ENCODE measurements at places on chromosomes 13 and 19.

GRCh38 chr13:95926231-95926630 is 127.0 kb downstream of the UGGT2 start:
- DNase-seq, result no peak

- DNase-seq, result no peak
Measured at GRCh38 chr13:79194272-79194671, 211.8 kb downstream of the RBM26 start.

DNA sequence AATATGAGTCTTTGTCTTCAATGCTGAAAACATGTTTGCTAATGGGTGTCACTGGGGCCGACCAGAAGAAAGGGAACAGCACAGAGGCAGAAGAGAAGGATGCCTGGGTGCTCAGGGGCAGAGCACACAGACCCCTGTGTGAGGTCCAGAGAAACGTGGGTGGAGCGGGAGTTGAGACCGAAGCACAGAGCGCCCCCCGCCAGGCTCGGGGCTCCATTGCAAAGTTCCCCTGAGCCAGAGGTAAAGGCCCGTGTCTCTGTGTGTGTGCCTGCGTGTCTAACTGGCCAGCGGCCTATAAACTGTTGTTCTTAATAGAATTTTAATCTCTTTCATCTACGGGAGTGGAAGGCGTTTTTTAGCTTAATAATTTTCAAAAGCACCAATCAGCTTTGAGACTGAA is 343.1 kb downstream of the TEX29 start:
- DNase-seq, result no peak

DNA sequence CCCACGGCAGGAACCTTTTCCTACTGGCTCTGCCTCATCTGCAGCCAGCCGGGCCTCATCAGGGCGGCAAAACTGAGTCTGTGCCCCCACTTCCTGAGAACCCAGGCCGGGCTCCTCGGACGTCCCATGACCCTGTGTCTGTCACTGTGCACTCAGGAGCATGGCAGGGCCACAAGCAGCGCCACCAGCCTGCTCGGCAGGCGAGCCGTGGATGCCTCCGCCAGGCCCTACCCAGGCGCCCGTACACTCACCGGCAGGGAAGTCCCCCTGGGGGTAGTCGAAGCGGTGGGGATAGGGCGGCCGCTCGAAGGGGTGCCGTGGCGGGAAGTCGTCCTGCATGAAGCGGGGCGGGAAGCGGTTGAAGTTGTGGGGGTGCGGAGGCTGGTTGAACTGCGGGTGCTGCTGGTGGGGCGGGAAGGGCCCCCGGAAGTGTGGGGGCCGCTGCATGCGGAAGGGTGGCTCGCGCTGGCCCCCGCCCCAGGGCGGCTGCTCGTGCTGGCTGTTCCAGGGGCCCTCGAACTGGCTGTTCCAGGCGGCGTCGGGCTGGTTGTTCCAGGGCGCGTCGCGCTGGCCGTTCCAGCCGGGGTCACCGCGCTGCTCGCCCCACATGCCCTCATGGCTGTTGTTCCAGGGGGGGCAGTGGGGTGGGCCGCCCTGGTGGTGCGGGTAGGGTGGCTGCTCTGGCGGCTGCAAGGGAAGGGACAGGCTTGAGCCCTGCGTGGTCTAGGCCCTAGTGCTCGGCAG is 17.1 kb downstream of the CHERP start:
- DNase-seq, result no peak

GRCh38 chr13:108056278-108056677 is 159.1 kb downstream of the LIG4 start:
- DNase-seq, result no peak

DNA sequence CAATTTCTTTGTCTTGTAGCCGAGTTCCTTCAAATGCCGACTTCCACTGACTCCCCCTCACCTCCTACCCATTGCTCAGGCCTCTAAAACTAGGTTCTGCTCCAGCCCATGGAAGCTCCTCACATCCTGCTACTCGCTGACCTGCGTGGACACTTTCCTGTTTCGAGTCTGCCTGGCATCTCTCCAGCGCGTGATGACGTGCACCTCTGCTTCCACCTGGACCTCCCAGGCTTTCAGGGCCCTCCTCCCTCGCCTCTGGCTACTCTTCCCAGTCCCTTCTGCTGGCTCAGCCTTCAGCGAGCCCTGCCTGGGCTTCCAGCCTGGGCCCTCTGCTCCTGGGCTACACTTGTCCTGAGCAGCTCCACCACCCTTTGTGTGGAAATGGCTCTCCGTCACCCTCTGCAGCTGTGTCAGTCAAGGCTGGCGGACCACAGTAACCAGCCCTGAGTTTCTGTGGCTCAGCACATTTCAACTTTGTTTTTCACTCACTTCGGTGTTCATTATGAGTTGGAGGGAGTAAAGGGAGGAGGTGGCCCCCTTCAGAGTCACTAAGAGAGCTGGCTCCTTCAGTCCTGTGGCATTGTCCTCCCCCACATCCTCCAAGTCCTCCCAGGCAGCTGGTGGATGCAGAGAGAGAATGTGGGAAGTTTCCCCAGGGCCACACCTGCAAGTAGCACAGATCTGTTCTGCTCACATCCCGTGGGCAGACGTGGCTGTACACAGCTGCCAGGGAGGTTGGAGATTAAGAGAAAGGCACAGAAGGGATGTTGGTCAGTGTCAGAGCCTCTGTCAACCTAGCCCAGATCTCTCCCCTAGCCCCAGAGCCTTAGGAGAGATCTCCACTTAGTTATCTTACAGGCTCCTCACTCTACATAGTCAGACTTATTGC is 49.4 kb downstream of the SERP2 start:
- DNase-seq, result no peak

- no peak for DNase-seq
Measured at GRCh38 chr19:4584670-4585460, 25.4 kb upstream of the SEMA6B start.

- no peak for DNase-seq
Measured at GRCh38 chr13:108680011-108680410, 50.6 kb downstream of the MYO16 start.

- DNase-seq, result no peak
Measured at GRCh38 chr19:15317392-15318071, 14.8 kb downstream of the BRD4 start.

DNA sequence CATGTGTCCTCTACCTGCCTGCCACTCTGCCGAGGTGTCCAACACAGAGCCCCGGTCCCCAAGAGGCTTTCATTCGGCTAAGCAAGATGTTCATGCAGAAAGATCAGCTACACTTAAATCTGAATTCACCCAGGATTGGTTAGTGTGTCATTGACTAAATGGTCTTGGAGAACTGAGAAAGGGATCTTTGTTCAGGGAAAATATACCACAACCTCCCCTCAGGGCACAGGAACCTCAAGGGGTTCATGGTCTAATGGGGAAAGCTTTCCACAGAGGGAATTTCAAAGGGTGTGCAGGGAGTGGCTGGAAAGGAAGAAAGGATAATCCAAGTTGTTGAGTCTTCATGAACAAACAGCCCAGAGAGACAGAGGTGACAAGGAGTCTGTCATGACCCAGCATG is 14.4 kb upstream of the POP4 start:
- no peak for DNase-seq

- DNase-seq, result no peak
Measured at GRCh38 chr19:33630880-33631608, 9.3 kb downstream of the CHST8 start.

- no peak for DNase-seq
Measured at GRCh38 chr19:16066611-16067104, 9.6 kb upstream of the TPM4 start.

DNA sequence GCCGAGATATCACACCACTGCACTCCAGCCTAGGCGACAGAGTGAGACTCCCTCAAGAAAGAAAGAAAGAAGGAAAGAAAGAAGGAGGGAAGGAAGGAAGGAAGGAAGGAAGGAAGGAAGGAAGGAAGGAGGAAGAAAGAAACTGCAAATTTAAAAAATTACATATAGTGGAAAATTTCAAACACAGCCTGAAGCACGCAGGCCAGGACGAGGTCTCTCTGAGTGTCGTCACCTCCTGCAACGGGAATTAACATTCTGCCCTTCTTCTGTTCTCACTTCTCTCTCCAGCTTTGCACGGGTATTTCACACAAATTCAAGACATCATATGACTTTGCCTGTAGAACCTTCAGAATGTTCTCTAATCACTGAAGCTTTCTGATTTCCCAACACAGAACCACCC is 108.2 kb downstream of the GNG7 start:
- DNase-seq, result no peak

DNA sequence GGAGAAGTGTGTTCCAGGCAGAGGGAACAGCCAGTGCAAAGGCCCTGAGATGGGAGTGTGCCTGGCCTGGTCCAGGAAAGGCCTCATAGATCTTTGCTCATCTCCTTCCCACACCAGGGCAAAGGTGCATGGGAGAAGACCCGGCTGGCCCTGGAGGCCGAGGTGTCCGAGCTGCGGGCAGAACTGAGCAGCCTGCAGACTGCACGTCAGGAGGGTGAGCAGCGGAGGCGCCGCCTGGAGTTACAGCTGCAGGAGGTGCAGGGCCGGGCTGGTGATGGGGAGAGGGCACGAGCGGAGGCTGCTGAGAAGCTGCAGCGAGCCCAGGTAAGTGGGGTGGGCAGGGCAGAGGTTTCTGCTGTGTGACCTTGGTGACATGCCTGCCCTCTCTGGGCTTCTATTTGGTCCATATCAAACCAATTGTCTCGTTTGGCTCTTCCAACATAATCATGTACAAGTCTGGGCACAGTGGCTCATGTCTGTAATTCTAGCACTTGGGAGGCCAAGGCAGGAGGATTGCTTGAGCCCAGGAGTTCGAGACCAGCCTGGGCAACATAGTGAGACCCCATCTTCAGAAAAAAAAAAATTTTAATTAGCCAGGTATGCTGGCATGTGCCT is 51.1 kb downstream of the KCNC3 start:
- no peak for DNase-seq

DNA sequence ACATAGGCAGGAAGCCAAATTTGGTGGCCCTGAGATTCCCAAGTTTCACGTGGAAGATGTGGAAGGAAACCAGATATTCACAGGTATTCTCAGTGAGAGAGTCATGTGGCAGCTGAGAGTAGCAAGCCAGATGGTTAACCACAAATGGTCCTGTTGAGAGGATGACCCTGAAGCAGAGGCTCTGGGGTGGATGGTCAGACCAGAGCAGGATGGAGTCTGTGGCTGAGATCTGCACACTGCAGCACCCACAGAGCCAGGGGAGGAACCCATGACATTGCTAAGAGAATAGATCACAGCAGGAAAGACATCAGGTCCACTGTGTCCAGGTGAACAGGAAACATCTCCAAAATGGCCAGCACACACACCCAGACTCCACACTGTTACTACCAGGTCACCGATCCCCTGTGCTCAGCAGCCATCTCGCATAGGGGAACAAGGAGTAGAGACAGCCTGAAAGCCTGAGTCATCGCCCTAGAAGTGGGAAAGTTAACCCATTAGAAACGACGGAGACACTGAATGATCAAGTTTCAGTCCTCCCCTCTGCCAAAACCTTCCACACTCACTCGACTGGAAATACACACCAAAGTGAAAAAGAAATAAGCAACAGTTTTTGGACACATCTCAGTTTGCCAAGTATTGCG is 160.0 kb downstream of the RBM26 start:
- no peak for DNase-seq

DNA sequence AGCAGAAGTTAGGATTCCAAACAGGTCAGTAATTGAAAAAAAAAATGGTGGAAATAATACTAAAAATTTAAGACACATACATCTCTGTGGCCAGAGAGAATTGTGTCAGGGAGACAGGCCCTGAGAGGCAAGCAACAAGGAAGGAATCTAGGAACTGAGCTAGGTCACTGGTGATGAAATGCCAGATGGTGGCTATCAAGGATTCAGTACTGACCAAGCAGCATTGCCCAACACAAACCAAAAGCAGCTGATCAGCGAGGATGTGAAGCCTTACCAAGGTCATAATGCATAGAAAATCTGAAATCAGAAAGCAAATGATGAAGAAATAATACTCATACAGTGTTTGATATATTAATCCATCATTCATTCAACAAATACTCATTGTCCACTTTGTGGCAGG is 905.0 kb downstream of the GPC5 start:
- no peak for DNase-seq

- no peak for DNase-seq
Measured at GRCh38 chr19:3149526-3150505, 14.0 kb downstream of the GNA15 start.

GRCh38 chr13:36915106-36915505 is 4.9 kb downstream of the SMAD9 start:
- no peak for DNase-seq

DNA sequence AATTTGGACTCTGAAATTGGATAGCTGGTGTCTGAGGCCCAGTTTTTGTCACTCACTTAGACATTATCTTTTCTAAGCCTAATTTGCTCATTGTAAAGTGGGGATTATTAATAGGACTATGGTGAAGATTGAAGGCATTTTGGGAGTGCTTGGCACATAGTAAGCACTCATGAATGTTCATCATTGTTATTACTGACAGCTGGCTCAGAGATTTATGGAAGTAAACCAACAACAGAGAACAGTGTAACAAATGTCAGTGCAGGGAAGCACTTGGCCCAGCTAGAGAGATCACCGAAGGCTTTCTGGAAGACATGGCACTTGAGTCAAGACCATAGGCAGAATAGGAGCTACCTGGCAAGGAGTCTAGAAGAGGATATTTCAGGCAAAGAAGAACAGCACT is 92.3 kb downstream of the RFC3 start:
- no peak for DNase-seq

DNA sequence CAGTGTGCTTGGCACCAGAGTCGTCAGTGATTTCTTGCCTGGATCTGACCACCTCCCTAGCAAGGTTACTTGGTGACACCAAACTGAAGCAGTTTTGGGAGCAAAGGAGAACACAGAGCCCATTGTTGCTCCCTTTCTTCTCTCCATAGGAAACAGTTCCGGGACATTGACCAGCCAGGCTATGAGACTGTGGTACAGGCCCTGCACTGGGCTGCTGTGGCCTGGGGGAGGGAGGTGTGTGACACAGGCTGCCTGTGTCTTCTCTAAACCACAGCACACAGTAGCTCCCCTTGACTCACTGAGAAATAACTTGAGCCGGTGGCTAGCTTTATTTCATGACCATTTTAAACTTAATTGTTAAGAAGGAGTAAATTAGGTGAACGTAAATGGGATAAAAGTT is 214.8 kb upstream of the UBL3 start:
- no peak for DNase-seq

DNA sequence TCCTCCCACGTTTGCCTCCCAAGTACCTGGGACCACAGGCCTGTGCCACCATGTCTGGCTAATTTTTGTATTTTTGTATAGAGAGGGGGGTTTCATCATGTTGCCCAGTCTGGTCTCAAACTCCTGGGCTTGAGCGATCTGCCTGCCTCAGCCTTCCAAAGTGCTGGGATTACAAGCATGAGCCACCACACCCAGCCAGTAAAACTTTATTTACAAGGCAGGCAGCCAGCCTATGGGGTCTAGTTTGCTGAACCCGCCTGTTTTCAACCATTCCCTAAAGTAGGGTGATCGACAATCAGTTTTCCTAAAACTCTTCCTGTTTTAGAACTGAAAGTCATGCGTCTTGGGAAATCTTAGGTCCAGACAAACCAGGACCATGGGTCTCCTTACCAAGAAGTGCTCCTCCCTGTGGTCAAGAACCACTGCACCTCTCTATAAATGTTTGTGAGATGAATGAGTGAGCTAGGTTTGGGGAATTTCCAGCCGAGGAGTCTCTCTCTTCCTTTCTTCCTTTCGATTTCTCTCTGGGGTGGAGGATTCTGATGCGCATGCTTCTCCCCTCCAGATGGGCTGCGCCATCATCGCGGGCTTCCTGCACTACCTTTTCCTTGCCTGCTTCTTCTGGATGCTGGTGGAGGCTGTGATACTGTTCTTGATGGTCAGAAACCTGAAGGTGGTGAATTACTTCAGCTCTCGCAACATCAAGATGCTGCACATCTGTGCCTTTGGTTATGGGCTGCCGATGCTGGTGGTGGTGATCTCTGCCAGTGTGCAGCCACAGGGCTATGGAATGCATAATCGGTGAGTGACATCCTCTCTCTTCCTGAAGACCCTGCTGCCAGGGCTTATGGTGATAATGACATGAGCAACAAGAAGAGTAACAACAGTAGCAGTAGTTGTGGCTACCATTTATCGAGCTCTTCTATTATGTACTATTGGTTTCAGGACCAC is 38.7 kb downstream of the ADGRE1 start:
- no peak for DNase-seq

Data from fibroblast of skin of left biceps (primary cell).